ENCODE measurements at places on chromosomes 4 and X.

DNA sequence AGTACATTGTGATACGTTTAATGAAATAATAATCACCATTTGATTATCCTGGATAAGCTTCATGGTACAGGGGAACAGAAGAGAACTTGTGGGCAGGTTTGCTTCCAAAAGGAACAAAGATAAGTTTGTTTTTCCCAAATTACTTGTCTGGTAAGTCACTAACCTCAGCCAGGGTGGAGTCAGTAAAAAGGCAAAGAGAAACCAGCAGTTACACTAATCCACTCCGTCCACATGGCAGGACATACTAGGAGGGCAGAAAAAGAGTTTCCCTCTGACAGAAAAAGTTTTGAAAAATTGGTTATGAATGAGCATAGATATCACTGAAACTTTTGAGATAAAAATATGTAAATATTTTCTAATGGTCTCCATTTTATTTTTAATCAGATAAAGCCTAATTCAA lies 285.9 kb downstream of the IL15 start:
- DNase-seq, result no peak

GRCh38 chrX:18288716-18289115 lies 65.8 kb downstream of the SCML2 start:
- no peak for DNase-seq

DNA sequence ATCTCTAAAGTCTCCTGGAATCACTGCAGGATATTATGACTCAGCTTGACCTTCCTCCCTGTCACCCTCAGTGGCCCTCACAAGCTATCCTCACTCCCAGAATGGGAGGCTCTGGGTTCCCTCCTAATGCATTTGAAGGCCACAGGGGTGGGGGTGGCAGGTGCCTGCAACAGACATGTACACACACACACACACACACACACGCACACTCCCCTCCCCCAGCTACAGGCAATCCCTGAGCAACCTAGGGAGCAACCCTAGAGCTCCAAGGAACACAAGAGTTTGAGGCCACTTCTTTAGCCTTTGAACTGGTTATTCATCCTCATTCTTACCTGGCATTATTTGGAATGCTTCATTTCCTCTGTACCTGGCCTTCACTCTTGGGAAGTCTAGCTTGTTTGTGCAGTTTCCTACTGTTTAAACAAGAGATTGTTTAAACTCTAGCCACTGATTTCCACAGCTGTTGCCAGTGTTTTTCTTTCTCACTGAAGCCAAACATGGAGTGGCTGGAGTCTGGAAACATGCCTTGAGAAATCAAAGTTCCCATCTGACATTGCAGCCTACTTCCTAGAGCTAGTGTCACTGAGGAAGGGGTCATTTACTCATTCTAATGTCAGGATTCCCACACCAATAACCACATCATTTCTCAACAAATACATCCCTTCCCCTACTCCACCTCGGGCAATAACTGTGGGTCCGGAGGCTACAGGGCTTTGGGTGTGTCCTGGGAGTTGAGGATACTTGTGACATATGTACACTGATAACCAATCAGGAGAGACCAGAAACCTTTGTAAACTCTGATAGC lies 37.7 kb downstream of the MAOA start:
- no peak for DNase-seq

DNA sequence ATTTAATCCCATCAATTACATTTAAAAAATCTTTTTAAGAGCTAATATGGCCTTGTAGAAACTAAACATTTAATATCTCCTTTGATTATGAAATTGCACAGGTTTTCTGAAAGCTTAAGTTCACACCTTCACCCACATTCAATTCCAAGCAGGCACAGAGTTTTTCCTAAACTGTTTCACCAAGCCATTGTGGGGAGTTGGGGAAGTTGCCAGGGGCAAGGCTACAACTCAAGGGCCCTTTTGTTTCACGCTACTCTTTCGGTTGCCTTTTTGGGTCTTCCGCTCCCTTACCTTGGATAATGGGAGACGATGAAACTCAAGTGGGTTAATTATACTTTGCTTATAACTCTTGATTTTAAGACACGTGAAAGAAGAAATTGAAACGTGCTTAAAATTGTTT lies 33.3 kb downstream of the APBB2 start:
- no peak for DNase-seq

GRCh38 chr4:4667622-4668081 lies 125.8 kb upstream of the STX18 start:
- DNase-seq, result no peak

DNA sequence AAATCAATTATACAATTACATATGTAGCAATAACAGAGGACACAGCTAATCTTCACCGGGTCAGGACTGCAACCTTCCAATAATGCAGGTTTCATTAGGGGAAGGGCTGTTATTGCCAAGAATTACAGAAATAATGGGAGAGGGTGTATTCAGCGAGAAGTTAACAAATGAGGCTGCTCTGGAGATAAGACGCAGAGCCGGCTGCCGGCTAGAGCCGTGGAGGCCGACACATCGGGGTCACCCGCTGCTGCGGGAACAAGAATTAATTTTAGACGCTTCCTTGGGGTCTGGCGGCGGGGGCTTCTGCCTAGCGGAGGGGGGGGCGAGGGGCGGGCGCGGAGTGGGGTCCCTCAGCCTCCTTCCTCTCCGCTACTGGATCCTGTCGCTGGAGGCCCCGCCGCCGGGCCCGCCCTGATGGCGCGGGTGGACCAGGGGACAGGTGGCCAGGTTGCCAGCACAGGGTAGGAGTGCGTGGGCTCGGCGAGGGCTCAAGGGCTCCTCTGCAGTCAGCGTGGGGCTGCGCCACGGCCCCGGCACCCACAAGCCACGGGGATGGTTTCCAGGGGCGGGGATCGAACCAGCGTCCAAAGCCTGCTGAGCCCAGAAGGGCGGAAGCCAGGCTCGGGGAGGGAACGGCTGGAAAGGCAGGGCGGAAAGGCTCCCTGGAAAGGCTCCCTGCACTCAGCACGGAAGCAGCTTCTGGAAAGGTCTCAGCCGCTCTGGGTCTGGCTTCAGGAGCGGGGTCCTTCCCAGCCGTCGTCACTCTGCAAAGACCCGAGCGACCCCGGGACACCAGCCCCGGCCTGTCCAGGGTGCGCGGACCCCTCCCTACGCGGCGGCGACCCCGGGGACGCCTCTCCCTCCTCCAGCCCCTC lies 113.8 kb upstream of the NKX1-1 start:
- DNase-seq, result no peak

DNA sequence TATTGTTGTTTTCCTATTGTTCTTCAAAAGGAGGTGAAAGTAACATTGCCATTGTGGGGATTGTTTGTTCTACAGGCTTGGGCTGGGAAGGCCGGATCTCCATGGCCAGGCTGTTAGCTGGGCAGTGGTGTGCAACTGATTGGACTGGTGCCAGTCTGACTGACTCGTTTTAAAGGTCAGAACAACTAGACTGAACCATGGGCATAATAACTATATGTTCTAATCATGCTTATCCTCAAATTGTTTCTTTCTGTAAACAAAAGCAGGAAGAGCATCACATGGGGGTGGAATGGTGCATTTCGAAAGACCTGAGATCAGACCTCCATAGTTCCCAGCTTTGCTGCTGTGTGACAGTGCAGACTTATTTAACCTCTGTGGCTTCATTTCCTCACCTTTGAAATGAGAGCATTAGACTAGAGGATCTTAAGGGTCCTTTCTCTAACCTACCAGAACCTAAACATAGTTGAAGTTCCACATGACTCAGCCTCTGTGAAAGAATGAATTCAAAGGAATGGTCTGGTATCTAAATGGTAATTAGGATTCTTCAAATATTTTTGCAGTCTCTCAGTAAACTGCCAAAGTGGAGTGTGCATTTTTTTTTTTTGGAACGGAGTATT lies 66.7 kb upstream of the PGRMC2 start:
- no peak for DNase-seq

- no peak for DNase-seq
Measured at GRCh38 chr4:167000141-167000852, 234.0 kb downstream of the SPOCK3 start.

GRCh38 chrX:23008431-23009099 lies 8.8 kb downstream of the DDX53 start:
- no peak for DNase-seq

- peak; percentile 60 for DNase-seq
Measured at GRCh38 chr4:127782275-127783025, at the start of gene HSPA4L. Gene HSPA4L, plus strand, starts transcription at chr4:127782322. Its CDS starts 229 bp downstream, at chr4:127782551.

DNA sequence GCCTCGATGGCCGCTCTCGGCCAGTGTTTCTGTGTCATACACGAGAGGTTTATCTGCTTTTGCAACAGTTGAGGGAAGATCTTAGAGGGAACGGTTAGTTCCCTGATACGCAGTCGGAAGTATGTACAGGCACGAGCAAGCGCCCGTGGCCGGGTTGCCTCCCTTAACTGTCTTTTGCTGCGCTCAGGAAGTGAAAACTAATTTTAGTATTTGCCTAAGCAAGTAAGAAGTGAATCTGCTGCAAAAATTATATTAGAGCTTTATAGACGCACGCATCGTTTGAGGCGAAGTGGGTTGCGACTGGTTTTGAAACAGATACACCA lies 695 bp downstream of the MTM1 start:
- no peak for DNase-seq

DNA sequence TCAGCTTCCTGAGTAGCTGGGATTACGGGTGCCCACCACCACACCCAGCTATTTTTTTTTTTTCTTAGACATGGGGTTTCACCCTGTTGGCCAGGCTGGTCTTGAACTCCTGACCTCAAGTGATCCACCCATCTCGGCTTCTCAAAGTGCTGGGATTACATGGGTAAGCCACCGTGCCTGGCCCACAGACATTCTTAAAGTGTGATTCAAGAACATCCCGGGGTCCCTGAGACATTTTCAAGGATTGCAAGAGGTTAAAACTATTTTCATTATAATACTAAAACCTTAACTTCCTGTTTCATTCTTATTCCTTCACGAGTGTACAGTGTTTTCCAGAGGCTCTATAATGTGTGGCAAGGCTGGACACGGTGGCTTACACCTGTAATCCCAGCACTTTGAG lies 318.7 kb downstream of the CAMK2D start:
- no peak for DNase-seq

GRCh38 chrX:54413753-54414152 lies 26.5 kb upstream of the TSR2 start:
- DNase-seq, result no peak

DNA sequence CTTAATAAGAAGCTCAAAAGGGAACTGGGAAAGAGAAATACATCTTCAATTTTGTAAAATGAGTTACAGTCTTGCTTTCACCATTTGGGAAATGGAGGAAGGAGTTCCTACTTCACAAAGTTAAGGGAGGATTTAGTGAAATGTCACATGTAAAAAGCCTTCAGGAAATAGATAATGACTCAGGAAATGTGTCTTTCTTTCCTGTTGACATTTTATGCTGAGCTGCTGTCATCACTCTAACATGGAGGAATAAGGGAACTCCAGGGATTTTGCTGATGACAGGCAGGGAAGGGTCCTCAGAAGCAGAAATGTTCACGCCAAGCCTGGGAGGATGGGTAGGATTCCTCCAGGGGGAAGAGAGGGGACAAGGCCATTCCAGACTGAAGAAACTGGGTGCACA lies 251.1 kb downstream of the USP46 start:
- DNase-seq, result no peak

- DNase-seq, result peak; percentile 67
Measured at GRCh38 chr4:105637408-105638176, 70.9 kb downstream of the INTS12 start.

GRCh38 chr4:6206771-6207290 lies 6.5 kb upstream of the JAKMIP1 start:
- no peak for DNase-seq

- no peak for DNase-seq
Measured at GRCh38 chrX:84729408-84729807, 227.2 kb upstream of the HDX start.

DNA sequence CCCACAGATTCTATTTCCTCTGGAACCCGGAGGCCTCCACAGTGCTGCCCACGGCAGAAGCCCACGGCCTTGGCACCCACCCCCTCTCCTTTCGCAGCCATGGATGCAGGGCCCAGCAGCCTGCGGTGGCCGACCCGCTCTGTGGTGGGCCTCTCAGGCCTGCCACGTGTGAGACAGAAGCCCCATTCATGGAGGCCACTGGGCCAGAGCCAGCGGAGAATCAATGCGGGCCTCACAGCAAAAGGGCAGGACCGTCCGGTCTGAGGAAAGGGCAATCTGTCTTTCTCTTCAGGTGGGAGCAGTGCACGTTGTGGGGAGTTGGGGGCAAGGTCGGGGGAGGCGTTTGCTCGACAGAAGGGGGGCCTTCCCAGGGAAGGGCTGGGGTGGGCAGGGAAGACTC lies 8.4 kb upstream of the HAUS7 start:
- DNase-seq, result no peak

DNA sequence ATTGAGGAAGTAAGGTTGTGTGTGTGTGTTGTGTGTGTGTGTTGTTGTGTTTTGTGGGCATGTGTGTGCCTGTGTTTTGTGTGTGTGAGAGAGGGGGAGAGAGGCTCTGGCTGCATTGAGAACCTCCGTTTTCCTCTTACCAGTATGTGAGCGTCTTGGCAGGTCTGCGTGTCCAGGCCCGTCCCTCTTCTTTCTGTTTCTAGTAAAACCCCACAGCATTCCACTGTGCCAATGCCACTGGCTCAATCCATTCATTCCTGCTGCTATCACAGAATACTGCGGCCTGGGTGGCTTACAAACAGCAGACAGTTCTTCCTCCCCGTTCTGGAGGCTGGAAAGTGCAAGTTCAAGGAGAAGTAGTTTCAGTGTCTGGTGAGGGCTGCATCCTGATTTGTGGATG lies 15.5 kb upstream of the HTRA3 start:
- no peak for DNase-seq

DNA sequence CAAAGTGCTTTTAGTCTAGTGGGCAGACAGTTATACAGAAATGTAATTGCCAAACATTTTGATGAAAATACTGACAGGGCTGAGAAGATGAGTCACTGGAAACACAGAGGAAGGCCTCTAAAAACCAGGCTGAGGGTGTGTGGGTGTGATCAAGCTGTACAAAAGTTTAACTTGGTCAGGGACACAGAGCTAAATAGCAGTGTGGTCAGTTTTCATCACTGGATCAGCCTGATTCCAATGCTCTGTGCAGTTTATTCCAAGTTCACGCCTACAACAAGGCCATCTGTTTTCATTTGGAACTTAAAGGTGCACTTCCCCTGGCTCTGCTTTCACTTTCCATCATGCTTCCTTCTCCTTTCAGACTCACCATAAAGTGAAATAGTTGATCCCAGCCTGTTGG lies 10.6 kb downstream of the CENPVL3 start:
- no peak for DNase-seq

- DNase-seq, result no peak
Measured at GRCh38 chr4:81919810-81920209, 448.1 kb upstream of the RASGEF1B start.

DNA sequence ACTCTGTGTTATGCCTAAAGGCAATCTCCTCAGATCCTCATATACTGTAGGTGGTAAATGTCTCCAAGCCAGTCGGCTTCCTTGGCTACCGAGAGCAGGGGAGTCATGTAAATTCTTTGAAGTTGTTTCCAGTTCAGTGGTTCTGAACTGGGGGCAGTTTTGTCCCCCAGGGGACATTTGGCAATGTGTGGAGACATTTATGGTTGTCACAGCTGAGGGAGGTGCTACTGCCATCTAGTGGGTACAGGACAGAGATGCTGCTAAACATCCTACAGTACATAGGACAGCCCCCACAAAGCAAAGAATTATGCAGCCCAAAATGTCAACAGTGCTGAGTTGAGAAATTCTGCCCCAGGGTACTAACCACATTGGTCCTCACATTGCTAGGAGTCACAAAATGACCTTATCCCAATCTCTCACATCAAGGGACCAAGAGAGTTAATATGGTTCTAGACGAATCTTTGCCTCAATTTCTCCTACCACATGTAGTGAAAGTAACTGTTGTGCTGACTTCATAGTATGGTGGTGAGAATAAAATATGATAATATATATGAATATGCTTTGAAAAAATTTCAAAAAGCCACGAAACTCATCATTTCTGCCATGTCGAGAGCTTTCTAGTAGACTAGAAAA lies 104.4 kb upstream of the ARHGAP24 start:
- DNase-seq, result no peak
